ENCODE measurements at places on chromosomes 16 and 17. TPM values are rescaled to one million over a fixed set of nuclear protein-coding genes. Genes with fewer than 3 reads are reported as not detected.

DNA sequence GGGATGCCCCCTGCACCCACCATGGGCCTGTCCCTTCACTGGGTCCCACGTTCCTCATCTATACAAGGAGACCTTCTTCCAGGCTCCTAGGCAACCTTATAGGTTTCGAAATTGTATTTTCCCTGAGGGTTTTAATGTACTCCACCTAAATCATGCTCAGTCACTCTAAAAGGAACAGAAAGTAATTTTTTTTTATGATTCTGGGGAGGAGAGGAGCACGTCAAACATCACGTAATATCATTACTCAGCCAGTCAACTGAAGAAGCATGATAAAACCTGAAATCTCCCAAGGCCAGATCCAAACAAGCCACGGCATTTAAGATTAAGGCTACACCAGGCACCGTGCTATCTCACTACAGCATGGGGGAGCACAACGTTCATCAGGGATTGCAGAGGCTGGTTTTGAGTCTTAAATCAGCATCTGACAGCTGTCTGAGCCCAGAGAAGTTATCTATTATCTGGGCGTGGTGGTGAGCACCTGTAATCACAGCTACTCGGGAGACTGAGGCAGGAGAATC, 3.9 kb upstream of the TMEM114 start:
- no peak for DNase-seq

GRCh38 chr17:82836823-82837357, 2.9 kb downstream of the ZNF750 start:
- no peak for DNase-seq

DNA sequence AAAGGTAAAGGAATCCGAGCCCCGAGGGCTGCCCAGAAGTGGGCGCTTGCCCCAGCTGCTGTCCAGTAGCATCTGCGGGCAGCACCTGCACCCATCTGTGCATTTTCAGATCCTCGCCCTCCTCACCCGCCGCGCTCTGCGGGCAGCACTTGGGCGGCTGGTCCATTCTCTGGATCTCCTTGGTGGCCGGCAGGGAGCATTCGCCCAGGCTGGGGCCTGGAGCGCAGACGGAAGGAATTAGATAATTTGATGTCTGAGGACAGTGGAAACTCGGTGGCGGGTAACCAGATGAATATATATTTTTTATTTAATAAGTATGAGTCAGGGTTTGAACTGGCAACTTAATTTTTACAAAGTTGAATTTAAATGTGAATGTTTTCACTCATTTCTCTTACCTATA, 88.5 kb downstream of the NPIPB11 start:
- DNase-seq: no peak

- no peak for DNase-seq
Observed at GRCh38 chr17:9401434-9401833, 174.2 kb downstream of the STX8 start.

DNA sequence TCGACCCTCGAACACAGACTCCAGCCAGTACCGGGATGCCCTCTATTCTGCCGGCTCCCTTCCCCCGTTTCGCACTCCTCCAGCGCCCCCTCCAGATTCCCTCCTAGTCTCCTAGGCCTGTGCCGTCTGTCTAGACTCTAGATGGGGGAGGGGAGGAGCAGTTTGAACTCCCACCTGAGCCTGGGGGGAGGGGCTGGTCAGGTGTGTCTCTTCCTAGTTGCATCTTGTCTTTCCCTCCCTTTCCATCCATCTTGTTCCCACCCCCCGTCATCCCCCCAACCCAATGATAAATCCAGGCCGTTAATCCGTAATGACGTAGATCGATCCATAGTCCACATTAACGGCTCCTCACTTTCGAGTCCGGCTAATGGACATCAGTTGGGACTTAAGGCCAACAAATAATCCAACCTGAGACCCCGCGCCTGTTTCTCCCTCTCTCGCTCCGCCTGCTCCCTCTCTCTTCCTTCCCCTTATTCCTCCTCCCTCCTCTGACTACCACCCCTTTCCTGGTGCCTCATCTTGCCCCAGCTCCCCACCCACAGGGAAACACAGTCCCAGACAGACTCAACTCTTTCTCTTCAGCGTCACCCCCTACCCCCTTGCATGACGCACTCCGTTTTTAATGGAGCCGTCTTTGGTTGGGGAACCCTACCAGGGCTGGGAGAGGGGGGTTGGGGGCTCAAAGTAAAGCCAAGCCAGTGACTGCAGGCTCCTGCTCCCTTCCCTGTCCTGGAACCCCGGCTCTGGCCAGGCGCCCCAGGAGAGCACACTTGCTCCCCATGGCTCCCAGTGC, 3.4 kb upstream of the HOXB5 start:
- DNase-seq: no peak

Gene SLC52A1
- 0.53 TPM for total RNA-seq

- no peak for DNase-seq
Observed at GRCh38 chr16:77850636-77851333, 62.4 kb downstream of the VAT1L start.

- DNase-seq: no peak
Observed at GRCh38 chr17:9512323-9513168, 63.1 kb downstream of the STX8 start.

All from CD4-positive, alpha-beta memory T cell (primary cell).